Activated CD4-positive, alpha-beta T cell treated with anti-CD3 and anti-CD28 coated beads, Interleukin-2, amount 50 U/mL, for 48 hours (primary cell): ENCODE measurements at places on chromosomes 16 and 17.

GRCh38 chr16:61182391-61182790 lies 853.8 kb downstream of the CDH8 start:
- no peak for DNase-seq

DNA sequence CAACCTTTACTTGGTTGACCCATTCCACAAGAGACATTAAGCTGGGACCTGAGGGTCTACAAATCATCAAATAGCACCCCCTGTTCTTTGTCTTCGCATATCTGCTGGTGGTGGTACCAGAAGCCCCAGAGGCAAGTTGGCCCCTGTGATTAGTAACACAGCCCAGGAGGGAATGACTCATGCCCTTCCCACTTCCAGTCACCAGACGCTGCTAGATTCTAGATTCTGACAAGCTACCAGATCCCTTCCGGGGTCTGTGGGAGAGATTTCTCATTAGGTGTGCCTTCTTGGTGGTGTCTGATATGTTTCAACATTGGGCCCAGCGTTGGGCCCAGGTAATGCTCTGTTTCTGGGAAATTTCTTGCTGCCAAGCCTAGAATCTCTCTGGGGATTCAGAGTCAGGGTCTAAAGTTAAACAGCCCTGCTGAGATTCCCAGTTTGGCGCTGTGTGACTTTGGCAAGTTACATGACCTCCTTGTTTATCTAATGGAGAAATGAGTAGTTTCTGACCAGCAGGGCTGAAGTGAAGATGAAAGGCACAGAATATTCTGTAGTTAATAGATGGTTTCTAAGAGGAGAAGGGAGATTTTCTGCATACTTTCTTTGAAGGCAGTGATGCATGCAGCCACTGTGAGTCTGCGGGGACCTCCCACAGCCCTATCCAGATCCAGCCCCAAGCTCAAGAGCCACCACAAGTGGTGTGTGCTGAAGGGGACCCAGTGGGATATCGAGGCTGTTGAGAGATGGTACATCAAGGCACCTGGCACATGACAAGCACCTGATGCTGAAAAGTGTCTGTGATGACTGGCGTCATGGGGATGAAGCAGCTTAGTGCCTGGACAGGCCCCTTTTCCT lies 3.9 kb downstream of the TRPV2 start:
- peak; percentile 69 for DNase-seq

DNA sequence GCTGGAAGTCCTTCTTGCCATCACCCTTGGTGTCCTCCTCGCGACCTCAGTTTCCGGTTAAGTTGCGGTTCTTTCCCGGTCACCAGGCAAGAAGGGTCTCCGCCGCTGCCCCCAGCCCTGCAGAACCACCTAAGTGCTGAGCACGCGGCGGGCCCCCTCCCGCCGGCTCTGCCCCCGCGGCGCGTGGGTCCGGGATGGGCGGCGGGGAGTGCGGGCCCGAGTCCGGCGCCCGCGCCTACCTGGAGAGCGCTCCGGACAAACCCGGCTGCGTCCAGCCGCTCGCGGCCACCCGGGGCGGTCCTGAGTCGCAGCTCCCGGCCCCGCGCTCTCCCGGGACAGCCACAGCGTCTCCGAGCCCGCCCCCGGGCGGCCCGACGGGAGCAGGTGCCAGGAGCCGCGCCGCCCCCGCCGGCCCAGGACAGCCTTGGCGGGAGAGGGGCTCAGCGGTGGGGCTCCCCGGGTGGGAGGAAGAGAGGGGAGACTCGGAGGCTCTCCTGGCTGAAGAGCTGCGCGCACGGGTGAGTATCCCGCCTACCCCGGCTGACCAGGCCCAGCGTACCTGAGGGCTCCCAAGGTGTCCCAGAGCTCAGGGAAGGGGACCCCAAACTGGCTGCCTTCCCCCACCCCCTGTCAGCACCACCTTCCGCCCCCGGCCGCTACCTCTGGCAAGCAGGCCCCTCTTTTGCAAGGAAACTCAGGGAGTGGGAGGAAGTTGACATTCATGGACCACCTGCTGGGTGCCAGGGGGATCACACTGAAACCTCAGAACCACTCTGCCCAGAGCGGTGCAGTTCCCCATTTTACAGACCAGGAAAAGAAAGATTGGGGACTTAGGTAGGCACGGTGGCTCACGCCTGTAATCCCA lies 22.2 kb upstream of the C17orf113 start:
- DNase-seq, result no peak

GRCh38 chr17:1793447-1793806 lies 31.6 kb downstream of the SERPINF1 start:
- DNase-seq, result no peak
